Transverse colon (tissue), 4 donors: ENCODE measurements at places on chromosomes 5 and 9. TPM values are rescaled to one million over a fixed set of nuclear protein-coding genes. Genes with fewer than 3 reads are reported as not detected.

Gene MEIKIN
- total RNA-seq, result not detected

Gene FBP2
- total RNA-seq, result not detected

Gene LIFR
- 11.3 TPM for total RNA-seq

Gene BTNL3
- total RNA-seq, result 47.6 TPM

Gene RNF44
- 47.6 TPM for total RNA-seq

GRCh38 chr5:180860273-180860886 lies 696 bp downstream of the ZFP62 start:
- H3K27ac ChIP-seq, result peak overlapping the region; percentile 98
- peaks cover 5% of the 10 kb centered on the region for H3K4me1 ChIP-seq
- H3K4me3 ChIP-seq, result peak overlapping the region; percentile 63
- peak; percentile 42 for DNase-seq
- no peaks in the 10 kb centered on the region for H3K36me3 ChIP-seq

DNA sequence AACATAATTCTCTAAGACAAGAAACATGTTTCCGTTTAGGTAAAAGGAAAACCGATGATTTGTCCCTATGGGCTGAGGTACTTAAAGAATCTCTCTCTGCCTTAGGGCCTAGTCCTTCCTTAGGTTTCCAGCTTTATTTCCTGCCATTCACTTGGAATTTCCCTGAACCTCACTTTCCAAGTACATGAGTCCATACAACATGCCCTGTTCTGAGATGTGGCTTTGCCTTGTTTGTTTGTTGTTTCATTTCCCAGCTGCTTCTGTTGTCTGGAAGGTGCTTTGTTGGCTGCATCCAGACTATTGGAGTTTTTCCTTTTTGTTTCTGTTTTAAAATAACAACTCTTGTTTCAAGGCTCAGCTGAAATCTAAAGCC lies 95.2 kb downstream of the ALDH1A1 start:
- H3K27ac ChIP-seq, result no peak overlapping the region
- no peak for DNase-seq
- H3K36me3 ChIP-seq, result no peaks in the 10 kb centered on the region
- no peaks in the 10 kb centered on the region for H3K27me3 ChIP-seq

GRCh38 chr9:6355728-6356127 lies 27.6 kb downstream of the TPD52L3 start:
- H3K4me3 ChIP-seq, result no peak overlapping the region
- no peak overlapping the region for H3K27ac ChIP-seq
- H3K4me1 ChIP-seq, result no peaks in the 10 kb centered on the region
- DNase-seq, result no peak
- no peaks in the 10 kb centered on the region for H3K36me3 ChIP-seq

DNA sequence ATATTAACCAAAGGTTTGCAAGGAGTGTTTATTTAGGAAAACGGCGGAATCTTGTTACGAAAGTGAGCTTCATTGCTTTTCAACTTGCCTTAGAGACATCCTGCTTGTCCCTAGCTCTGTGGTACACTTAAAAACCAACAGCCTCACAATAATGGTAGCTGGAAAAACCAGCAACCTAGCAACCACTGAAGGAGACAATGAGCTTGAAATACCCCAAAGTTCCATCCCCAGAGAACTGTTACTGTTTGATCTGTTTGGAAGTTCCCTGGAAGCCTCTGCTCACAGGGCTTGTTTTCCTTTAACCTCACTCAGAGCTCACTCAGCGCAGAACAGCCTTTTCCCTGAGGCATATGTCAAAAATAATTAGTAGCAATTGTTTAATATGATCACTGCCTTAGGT lies 43.2 kb downstream of the SH3TC2 start:
- H3K4me1 ChIP-seq, result no peaks in the 10 kb centered on the region
- no peak overlapping the region for H3K27ac ChIP-seq
- H3K27me3 ChIP-seq, result no peaks in the 10 kb centered on the region
- H3K4me3 ChIP-seq, result no peak overlapping the region
- DNase-seq, result no peak

DNA sequence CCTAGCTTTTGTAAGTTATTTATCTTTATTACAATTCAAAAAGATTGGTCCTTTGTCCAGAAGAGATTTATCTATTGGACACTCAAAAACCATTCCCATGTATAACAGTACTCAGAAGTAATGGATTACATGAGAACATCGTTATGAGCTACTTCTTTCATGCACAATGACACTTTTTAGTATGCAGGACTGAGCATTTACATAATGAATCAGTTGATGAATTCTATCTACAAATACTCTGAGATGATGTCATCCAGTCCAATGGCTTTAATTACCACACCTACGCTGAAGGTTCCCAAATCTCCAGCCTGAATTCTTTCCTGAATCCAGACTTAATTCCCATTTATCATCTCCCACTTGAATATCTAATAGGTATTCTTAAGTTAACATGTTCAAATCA lies 75.3 kb downstream of the PTBP3 start:
- no peak overlapping the region for H3K4me3 ChIP-seq
- H3K4me1 ChIP-seq, result no peaks in the 10 kb centered on the region
- no peaks in the 10 kb centered on the region for H3K36me3 ChIP-seq
- H3K27me3 ChIP-seq, result no peaks in the 10 kb centered on the region
- no peak for DNase-seq

GRCh38 chr9:89808756-89809181 lies 204.0 kb downstream of the GADD45G start:
- no peak overlapping the region for H3K4me3 ChIP-seq
- no peak overlapping the region for H3K27ac ChIP-seq
- no peaks in the 10 kb centered on the region for H3K36me3 ChIP-seq
- no peaks in the 10 kb centered on the region for H3K27me3 ChIP-seq
- no peaks in the 10 kb centered on the region for H3K4me1 ChIP-seq
- no peak for DNase-seq

DNA sequence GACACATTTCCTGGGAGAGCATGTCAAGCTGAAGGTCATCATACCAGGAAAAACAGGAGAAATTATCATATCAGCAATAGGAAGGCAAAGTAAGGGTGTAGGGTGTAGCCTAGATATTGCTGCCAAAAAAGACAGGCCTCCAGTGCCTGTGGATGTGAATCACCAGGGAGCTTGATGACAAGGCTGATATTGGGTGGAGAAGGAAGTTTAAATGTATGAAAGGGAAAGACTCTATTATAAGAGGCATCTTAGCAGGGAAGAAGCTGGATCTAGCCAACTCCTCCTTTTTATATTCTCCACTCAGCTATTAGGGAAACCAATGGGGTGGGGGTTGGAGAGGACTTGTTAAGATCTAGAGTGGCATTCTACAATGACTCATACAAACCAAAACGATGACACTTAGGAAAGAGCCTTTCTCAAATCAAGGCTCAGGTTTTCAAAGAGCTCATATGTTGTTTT lies 13.4 kb upstream of the TXNDC8 start:
- no peak for DNase-seq
- no peaks in the 10 kb centered on the region for H3K27me3 ChIP-seq
- no peak overlapping the region for H3K4me3 ChIP-seq
- no peaks in the 10 kb centered on the region for H3K4me1 ChIP-seq
- no peak overlapping the region for H3K27ac ChIP-seq
- H3K36me3 ChIP-seq, result no peaks in the 10 kb centered on the region

- no peaks in the 10 kb centered on the region for H3K27me3 ChIP-seq
- no peak overlapping the region for H3K27ac ChIP-seq
- no peaks in the 10 kb centered on the region for H3K4me1 ChIP-seq
- no peak overlapping the region for H3K4me3 ChIP-seq
These were observed 15.5 kb upstream of the ZBED3 start for GRCh38 chr5:77102549-77102948.

DNA sequence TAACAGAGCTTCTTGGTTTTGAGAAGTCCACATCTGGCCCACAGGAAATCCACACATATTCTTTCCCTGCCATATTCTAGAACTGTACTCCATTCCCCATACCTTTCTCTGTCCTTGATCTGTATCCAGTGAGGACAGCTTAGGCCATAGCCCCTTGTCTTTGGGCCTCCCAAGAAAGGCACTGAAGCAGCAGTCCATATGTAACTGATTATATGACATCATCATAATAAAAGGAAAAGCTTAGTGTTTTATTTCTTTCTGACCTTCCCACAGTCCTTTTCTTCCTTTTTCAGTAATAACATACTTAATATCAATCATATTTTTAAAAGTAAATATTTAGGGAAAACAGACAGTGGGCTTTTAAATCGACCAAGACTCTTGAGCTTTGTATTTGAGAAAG lies 222.0 kb downstream of the EDIL3 start:
- H3K36me3 ChIP-seq, result no peaks in the 10 kb centered on the region
- H3K4me3 ChIP-seq, result no peak overlapping the region
- H3K4me1 ChIP-seq, result no peaks in the 10 kb centered on the region
- no peak overlapping the region for H3K27ac ChIP-seq
- no peaks in the 10 kb centered on the region for H3K27me3 ChIP-seq

- H3K36me3 ChIP-seq, result peaks cover 14% of the 10 kb centered on the region
- no peak for DNase-seq
- H3K4me3 ChIP-seq, result no peak overlapping the region
- no peaks in the 10 kb centered on the region for H3K27me3 ChIP-seq
These were observed 26.6 kb upstream of the ZBTB34 start for GRCh38 chr9:126833710-126834345.
